Activated CD4-positive, alpha-beta T cell treated with anti-CD3 and anti-CD28 coated beads for 24 hours (primary cell): ENCODE measurements at places on chromosomes 6 and 20.

GRCh38 chr6:93820465-93821082 lies 401.2 kb upstream of the EPHA7 start:
- DNase-seq, result no peak

DNA sequence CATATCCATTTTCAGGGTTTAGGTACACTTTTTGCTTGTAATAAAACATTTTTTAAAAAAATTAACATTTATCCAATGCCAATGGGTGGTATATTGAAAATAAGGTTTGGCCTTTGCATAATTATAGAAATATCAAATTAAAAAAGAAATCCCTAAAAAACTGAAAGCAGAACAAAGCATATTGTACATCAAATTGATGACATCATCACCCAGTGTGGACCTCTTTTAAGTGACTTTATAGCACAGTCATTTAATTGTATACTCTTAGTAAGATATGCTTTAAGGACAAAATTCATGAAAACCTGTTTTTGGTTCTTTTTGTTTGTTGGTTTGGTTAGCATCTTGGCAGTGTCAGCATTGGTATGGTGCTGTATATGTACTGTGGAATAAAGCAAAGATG lies 1.4 kb upstream of the EEF1E1 start:
- DNase-seq, result no peak

- no peak for DNase-seq
Observed at GRCh38 chr6:71404145-71404966, 115.7 kb downstream of the OGFRL1 start.

DNA sequence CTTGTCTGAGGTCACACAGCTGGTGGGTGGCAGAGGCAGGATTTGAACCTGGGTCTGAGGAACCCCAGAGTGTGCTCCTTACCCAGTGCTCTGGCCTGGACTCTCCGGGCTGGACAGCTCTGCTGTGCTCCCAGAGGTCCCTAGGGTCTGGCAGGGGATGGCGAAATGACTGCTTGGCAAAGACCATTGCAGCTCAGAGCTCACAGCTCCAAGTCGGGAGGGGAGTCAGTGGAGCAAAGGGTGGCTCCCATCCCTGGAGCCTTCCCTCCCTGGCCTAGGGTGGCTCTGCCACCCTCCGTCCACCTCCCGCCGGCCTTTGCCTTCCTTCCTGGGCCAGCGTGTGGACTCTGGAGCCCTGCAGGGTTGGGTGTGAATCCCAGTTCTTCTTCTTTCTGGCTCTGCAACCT lies 17.5 kb downstream of the CEBPB start:
- no peak for DNase-seq

DNA sequence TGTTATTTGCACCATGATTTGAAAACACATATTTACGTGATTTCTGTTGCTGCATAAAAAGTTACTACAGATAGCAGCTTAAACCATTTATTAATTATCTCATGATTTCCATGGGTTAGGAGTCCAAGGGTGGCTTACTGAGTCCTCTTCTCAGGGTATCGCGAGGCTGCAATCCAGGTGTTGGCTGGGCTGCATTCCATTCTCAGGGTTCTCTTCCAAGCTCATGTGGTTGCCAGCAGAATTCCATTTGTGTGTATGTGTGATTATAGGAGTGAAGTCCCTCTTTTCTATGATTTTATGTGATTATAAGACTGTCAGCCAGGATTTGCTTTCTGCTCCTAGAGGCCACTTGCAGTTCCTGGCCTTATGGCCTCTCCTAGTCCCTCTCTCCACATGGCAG lies 135.1 kb downstream of the FAM83B start:
- DNase-seq, result no peak

DNA sequence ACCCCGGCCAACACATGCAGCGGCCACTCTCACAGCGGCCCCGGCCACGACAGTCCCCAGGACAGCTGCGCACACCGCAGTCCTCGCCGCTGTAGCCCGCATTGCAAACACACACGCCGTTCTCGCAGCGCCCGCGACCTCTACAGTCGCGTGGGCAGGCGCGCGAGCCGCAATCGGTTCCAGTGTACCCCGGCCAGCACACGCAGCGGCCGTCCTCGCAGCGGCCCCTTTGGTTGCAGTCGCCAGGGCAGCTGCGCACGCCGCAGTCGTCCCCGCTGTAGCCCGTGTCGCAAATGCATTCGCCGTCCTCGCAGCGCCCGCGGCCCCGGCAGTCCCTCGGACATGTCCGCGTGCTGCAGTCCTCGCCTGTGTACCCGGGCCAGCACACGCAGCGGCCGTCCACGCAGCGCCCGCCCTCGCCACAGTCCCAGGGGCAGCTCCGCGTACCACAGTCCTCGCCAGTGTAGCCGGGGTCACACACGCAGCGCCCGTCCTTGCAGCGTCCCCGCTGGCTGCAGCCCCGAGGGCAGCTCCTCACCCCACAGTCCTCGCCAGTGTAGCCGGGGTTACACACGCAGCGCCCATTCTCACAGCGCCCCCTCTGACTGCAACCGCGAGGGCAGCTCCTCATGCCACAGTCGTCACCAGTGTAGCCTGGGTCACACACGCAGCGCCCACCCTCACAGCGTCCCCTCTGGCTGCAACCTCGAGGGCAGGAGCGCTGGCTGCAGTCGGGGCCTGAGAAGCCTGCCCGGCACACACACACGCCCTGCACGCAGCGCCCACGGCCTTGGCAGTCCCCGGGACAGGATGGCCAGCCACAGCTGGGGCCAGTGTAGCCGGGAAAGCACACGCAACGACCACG lies 12.5 kb downstream of the TNXB start:
- DNase-seq, result no peak

- DNase-seq, result no peak
Observed at GRCh38 chr6:43796168-43796567, 26.2 kb downstream of the VEGFA start.

- no peak for DNase-seq
Observed at GRCh38 chr6:53344969-53345368, 3.8 kb downstream of the ELOVL5 start.

DNA sequence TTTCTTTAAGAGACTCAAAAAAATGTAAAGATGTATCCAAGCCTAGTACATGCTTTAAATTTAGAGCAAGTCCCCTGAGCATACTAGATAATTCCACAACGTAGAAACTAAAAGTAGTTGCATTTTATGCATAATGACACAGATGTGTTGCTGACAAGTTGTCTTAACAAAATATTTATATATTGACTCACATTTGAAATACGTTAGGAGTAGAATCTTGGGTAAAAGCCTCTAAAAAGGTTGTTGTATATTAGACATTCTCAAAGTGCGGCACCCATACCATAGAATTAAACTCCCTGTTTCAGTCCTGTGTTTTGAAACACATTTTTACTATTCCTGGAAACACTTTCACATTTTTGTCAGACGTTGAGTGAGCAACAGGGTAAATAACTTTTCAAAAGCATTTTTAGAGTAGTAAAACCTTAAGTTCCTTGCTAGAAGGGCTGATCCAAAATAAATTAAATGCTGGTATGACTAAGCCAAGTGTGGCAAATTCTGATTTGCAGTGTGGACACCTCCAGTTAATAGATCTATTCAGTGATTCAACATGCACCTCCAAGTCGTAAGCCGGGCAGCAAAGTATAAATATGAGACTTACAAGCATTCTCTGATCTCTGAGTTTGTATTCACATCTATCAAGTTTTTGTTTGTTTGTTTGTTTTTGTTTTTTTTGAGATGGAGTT lies 97.5 kb downstream of the GMDS start:
- no peak for DNase-seq

- no peak for DNase-seq
Observed at GRCh38 chr6:35267897-35268296, 8.4 kb downstream of the ZNF76 start.

DNA sequence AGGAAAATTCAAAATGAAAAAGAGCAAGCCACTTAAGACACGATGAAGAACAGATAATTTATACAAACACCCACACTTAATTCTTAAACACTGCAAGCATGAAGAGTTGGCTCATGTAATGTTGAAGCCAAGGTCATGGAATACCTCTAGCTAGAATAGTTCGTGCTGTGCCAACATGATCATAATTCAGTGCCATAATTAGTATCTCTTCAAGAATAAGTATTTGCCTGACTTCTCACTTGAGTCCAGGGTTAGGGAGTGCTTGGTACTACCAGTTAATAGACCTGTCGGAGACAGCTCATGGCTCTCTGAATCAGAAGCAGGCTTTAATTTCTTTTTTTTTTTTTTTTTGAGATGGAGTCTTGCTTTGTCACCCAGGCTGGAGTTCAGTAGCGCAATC lies 206.3 kb downstream of the UNC5CL start:
- DNase-seq, result no peak
